ENCODE measurements at places on chromosomes 2 and 18.

DNA sequence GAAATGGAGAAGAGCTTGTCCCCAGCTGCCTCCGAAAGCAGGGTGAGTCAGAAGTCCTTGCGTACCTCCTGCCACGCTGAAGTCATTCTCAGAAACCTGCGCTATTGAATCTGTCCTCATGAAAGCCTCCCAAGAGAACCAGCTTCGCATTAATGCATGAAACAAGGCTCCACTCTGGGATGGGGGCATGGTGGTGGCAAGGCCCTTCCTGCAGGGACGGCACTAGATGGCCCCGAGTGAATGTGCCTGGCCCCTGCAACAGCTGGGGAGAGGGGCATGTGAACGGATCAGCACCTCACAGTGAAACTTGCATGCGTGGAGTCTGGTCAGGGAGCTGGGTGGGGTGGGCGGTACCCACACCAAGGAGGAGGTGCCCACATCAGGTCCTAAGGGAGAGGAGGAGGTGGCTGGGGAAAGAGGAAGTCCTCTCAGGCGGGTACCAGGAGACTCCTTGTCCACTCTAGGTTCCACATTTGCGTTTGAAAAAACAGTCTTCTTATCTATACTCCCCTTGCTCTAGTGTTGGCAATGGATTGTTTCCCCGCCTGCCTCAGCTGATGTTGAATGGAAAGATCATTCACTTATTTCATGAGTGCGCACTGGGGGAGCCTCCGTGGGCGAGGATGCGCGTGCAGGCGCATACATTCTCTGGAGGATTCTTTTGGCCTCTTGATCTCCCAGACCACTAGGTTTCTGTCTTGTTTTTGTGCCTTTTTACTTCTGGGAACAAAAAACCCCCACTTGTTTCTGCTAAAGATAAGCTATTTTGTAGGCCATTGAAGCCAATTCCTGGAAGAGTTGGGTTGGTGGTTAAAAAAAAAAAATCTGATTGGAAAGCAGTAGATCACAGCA lies 104.7 kb downstream of the KLHL29 start:
- no peaks in the 10 kb centered on the region for H3K27me3 ChIP-seq
- DNase-seq: no peak
- no peaks in the 10 kb centered on the region for H3K4me1 ChIP-seq
- no peak overlapping the region for H3K4me3 ChIP-seq
- H3K27ac ChIP-seq: no peak overlapping the region

GRCh38 chr2:8659735-8660492 lies 21.9 kb upstream of the ID2 start:
- no peak overlapping the region for H3K4me3 ChIP-seq
- DNase-seq: no peak
- H3K27ac ChIP-seq: no peak overlapping the region
- peaks cover 16% of the 10 kb centered on the region for H3K4me1 ChIP-seq

GRCh38 chr2:217165547-217165946 lies 305.7 kb upstream of the TNP1 start:
- H3K4me1 ChIP-seq: peaks cover 35% of the 10 kb centered on the region
- H3K27ac ChIP-seq: no peak overlapping the region
- no peaks in the 10 kb centered on the region for H3K36me3 ChIP-seq
- no peaks in the 10 kb centered on the region for H3K27me3 ChIP-seq
- no peak for DNase-seq

GRCh38 chr2:110113961-110114591 lies 1.5 kb downstream of the MALL start:
- H3K27ac ChIP-seq: peak overlapping the region; percentile 90
- H3K36me3 ChIP-seq: peaks cover 17% of the 10 kb centered on the region
- peaks cover 32% of the 10 kb centered on the region for H3K4me1 ChIP-seq
- H3K4me3 ChIP-seq: peak overlapping the region; percentile 98

GRCh38 chr2:118442996-118443553 lies 354.8 kb downstream of the INSIG2 start:
- no peaks in the 10 kb centered on the region for H3K36me3 ChIP-seq
- peaks cover 12% of the 10 kb centered on the region for H3K4me1 ChIP-seq
- no peak overlapping the region for H3K4me3 ChIP-seq

GRCh38 chr2:1940679-1941078 lies 196.4 kb upstream of the PXDN start:
- H3K27ac ChIP-seq: no peak overlapping the region
- no peak overlapping the region for H3K4me3 ChIP-seq
- H3K27me3 ChIP-seq: peaks cover 58% of the 10 kb centered on the region

- H3K27me3 ChIP-seq: no peaks in the 10 kb centered on the region
- H3K4me3 ChIP-seq: no peak overlapping the region
- H3K36me3 ChIP-seq: no peaks in the 10 kb centered on the region
- peaks cover 28% of the 10 kb centered on the region for H3K4me1 ChIP-seq
- no peak overlapping the region for H3K27ac ChIP-seq
- DNase-seq: no peak
These were observed 3.2 kb downstream of the CNNM3 start for GRCh38 chr2:96819128-96819875.

DNA sequence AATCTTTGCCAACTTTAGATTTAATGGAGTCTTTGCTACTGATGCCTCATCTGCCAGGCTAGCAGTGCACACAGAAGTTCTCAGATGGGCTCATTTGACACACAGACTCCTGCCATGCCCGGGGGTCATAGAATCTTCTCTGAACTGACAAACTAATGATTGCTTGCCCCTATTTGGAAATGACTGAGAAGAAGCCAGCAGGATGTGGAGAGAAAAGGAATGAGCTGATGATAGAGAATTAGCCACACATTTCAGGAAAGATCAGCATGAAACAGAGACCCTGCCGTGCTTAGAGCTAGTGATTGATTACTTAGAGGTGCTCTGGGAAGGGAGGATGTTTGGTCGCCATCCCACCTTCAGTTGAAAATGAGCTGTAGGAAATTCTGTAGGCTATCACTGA lies 178.5 kb downstream of the TPGS2 start:
- no peaks in the 10 kb centered on the region for H3K27me3 ChIP-seq
- no peak overlapping the region for H3K4me3 ChIP-seq
- DNase-seq: no peak
- H3K27ac ChIP-seq: no peak overlapping the region

DNA sequence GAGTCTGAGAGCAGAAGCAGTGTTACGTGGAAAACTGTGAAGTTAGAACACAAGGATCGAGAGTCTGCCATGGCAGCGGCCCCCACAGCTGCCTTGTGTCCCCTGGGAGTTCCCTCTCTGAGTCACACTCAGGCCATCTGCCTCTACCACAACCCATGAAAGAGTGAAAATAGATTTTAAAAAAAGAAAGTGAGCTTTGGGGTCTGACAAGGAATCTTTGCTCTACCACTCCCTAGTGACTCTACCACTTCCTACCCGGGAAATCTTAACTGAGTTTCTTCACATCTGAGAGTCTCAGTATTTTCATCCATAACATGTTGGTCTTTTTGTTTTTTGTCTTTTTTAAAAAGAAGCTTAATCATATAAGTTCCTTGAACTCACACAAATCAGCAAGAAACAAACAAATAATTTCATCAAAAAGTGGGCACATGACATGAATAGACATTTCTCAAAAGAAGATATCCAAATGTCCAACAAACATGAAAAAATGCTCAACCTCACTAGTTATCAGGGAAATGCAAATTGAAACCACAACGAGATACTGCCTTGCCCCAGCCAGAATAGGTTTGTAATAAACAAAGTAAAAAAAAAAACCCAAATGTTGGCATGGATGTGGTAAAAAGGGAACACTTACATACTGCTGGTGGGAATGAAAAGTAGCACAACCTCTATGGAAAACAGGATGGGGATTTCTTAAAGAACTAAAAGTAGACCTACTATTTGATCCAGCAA lies 2.4 kb upstream of the MSGN1 start:
- DNase-seq: no peak
- no peak overlapping the region for H3K4me3 ChIP-seq
- no peaks in the 10 kb centered on the region for H3K36me3 ChIP-seq
- peaks cover 60% of the 10 kb centered on the region for H3K27me3 ChIP-seq
- no peak overlapping the region for H3K27ac ChIP-seq

GRCh38 chr18:38933322-38933721 lies 1367.7 kb upstream of the CELF4 start:
- no peak overlapping the region for H3K27ac ChIP-seq
- no peak overlapping the region for H3K4me3 ChIP-seq
- no peaks in the 10 kb centered on the region for H3K36me3 ChIP-seq

DNA sequence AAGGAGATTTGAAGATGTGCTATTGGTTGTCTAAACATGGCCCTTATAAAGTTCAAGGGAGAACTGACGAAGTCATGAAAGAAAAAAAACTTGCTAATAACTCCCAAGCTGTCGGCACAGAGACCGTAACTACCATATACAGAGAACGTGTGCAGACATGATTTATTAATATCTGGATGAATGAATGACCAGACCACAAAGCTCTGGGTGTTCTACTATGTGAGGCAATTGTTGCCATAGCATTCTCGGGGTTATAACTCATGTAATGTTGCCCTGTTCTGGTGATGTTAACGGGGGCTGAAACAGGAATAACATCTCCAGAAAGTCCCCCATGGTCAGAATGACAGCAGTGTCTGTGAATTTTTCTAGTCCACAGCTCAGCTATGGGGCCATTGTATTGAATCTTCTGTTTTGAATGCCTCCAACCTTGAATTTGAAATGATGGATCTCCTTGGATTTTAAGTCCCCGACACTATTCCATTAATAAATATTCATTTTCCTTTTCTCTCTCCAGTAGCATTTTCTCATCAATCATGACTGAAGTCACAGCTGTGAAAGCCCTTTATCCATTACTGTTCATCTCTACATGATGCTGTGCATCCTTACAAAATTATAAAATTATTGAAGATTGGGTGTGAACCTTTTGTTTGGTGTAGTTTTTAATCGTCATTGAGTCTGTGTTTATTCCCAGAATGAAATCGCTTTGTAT lies 483.4 kb upstream of the KLHL29 start:
- no peaks in the 10 kb centered on the region for H3K27me3 ChIP-seq
- H3K4me3 ChIP-seq: no peak overlapping the region
- H3K27ac ChIP-seq: no peak overlapping the region

DNA sequence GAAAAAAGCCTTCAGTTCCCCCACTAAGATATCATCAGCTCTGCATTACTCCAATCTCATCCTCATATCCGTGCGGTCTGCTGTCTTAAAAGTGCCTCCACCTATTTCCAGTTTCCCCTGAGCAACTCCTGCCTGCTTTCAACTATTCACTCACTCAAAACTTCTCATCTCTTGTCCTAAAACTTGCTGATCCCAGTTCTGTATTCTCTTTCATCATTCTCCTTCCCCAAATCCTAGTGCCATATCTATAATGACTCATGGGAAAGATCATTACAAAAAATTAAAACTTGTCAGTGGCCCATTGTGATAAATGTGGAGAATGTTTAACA lies 20.0 kb downstream of the ACVR1 start:
- no peaks in the 10 kb centered on the region for H3K36me3 ChIP-seq
- H3K4me1 ChIP-seq: peaks cover 42% of the 10 kb centered on the region
- peak overlapping the region; percentile 97 for H3K27ac ChIP-seq
- H3K27me3 ChIP-seq: no peaks in the 10 kb centered on the region

- H3K27me3 ChIP-seq: peaks cover 56% of the 10 kb centered on the region
- no peaks in the 10 kb centered on the region for H3K36me3 ChIP-seq
- H3K27ac ChIP-seq: no peak overlapping the region
- H3K4me1 ChIP-seq: no peaks in the 10 kb centered on the region
These were observed 907 bp upstream of the GYPC start for GRCh38 chr2:126655051-126655450.

- DNase-seq: no peak
- no peaks in the 10 kb centered on the region for H3K27me3 ChIP-seq
- H3K4me3 ChIP-seq: no peak overlapping the region
- peak overlapping the region; percentile 19 for H3K27ac ChIP-seq
These were observed 16.8 kb downstream of the GPD2 start for GRCh38 chr2:156452971-156453370.

DNA sequence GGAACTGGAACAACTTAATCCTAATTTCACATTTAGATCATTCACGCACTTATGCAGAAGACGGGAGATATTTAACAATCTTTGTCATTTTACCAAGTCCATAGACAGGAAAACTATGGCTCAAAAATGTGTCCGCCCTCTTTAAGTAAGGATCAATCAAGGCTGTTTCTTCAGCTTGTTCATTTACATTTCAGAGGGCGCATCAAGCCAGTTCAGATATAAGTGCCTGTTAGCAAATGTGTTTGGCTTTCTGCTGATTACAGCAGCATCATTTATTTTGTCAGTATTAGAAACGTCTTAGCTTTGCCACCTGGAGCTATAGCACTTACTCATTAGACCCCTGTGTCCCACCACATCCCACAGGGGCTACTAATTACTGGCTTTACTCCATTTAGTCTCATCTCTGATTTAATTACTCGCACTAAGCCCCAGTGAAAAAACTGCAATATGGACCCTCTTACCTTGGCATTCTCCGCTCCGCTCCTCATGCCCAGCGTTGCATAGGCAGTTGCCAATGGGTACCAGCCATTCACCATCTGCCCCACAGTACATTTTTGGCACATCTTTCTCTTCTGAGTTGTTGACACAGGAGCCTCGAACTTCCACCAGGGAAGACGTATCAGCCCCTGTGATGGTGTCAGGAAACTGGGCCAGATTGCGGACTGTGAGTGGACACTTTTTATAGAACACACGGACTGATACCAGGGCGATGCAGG lies 8.7 kb downstream of the EPHA4 start:
- H3K36me3 ChIP-seq: no peaks in the 10 kb centered on the region
- no peaks in the 10 kb centered on the region for H3K27me3 ChIP-seq
- no peak for DNase-seq
- no peak overlapping the region for H3K27ac ChIP-seq
- H3K4me1 ChIP-seq: peaks cover 7% of the 10 kb centered on the region

DNA sequence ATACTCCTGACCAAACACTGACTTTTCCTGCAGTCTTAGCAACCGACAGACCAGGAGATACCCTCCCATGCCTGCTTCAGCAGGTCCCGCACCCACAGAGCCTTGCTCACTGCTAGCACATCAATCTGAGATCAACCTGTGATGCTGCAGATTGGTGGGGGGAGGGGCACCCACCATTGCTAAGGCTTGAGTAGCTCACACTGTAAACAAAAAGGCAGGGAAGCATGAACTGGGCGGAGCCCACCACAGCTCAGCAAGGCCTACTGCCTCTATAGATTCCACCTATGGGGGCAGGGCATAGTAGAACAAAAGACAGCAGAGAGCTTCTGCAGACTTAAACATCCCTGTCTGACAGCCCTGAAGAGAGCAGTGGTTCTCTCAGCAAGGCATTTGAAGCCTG lies 109.7 kb downstream of the SP100 start:
- DNase-seq: no peak
- no peaks in the 10 kb centered on the region for H3K4me1 ChIP-seq
- no peaks in the 10 kb centered on the region for H3K27me3 ChIP-seq
- H3K36me3 ChIP-seq: peaks cover 17% of the 10 kb centered on the region

- peak overlapping the region; percentile 79 for H3K27ac ChIP-seq
- peak; percentile 49 for DNase-seq
- H3K4me1 ChIP-seq: peaks cover 33% of the 10 kb centered on the region
- no peaks in the 10 kb centered on the region for H3K36me3 ChIP-seq
- H3K27me3 ChIP-seq: no peaks in the 10 kb centered on the region
These were observed 1669.3 kb downstream of the SUCLG1 start for GRCh38 chr2:82789851-82790205.

- H3K4me1 ChIP-seq: peaks cover 13% of the 10 kb centered on the region
- H3K4me3 ChIP-seq: no peak overlapping the region
- H3K36me3 ChIP-seq: no peaks in the 10 kb centered on the region
- no peak overlapping the region for H3K27ac ChIP-seq
- no peaks in the 10 kb centered on the region for H3K27me3 ChIP-seq
These were observed 34.8 kb downstream of the USP34 start for GRCh38 chr2:61436092-61436491.

GRCh38 chr2:175205523-175205922 lies 24.0 kb upstream of the ATP5MC3 start:
- H3K36me3 ChIP-seq: no peaks in the 10 kb centered on the region
- H3K27ac ChIP-seq: no peak overlapping the region
- H3K4me1 ChIP-seq: no peaks in the 10 kb centered on the region
- DNase-seq: peak; percentile 32
- no peak overlapping the region for H3K4me3 ChIP-seq
- peaks cover 4% of the 10 kb centered on the region for H3K27me3 ChIP-seq

- H3K27me3 ChIP-seq: no peaks in the 10 kb centered on the region
- peak; percentile 9 for DNase-seq
- peak overlapping the region; percentile 50 for H3K4me3 ChIP-seq
- H3K27ac ChIP-seq: peak overlapping the region; percentile 87
- no peaks in the 10 kb centered on the region for H3K36me3 ChIP-seq
These were observed 53.0 kb upstream of the ROCK1 start for GRCh38 chr18:21164548-21165095.

All from PC-3 (cell line).